ENCODE measurements at places on chromosomes 1 and 21.

GRCh38 chr1:150536836-150537731 is 12.1 kb upstream of the ADAMTSL4 start:
- DNase-seq, result no peak

DNA sequence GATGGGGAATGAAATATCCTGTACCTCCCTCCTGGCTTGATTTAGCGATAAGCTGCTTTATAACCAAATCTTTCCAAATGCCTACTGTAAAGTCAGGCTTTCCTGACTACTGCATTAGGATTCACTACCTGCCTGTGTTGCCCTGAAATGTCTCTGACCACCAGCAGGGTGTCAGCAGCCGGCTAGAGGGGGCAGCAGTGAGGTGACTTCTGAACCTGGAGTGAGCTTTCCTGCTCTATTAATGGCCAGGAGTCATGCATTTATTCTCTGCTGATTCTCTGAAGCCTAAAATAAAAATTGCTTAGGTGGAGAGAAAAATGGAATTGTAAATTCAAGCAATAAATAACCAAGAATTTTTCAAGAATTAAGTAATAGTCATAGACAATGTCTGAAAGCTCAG is 2.5 kb downstream of the BACE2 start:
- no peak for DNase-seq

- no peak for DNase-seq
Measured at GRCh38 chr1:239718997-239719628, 332.7 kb downstream of the CHRM3 start.

- DNase-seq, result no peak
Measured at GRCh38 chr1:9593492-9594465, 5.1 kb downstream of the TMEM201 start.

DNA sequence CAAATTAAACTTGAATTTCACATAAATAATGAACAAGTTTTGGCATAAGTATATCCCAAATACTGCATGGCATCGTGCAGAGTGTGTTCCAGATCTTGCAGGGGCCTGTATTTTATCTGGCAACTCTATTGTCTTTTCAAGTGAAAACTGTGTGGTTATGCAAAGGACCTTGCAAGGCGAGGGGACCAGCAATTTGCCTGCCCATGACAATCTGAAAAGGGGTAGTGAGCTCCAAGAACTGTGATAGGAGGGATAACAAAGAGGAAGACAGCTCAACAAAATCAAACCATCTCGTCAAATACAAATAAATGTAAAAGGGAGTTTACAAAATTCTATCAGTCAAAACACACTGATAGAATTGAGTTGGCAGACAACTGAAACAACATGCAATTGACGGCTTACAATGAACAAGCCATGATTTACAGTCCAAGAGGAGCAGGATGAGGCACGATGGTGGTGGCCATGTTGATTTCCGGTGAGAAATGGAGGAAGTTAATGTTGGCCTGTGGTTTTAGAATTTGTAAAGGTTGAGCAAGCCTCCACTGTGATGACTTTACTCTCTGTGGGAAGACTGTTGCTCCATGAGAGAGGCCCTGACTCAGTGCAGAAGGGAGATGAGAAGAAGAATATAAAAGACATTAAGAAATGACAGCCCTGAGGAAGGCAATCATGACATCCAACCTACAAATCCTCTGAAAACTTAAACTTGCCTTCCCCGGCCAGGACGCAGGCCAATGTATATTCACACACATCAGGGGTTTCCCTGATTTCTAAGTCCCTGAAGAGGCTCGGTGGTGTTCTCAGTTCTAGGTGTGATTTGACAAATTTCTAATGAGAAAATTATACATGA is 132.2 kb downstream of the ADSS2 start:
- no peak for DNase-seq

GRCh38 chr21:33022489-33022827 is 3.3 kb upstream of the OLIG2 start:
- DNase-seq, result no peak

GRCh38 chr1:154411525-154411924 is 6.4 kb downstream of the IL6R start:
- DNase-seq, result peak; percentile 59

DNA sequence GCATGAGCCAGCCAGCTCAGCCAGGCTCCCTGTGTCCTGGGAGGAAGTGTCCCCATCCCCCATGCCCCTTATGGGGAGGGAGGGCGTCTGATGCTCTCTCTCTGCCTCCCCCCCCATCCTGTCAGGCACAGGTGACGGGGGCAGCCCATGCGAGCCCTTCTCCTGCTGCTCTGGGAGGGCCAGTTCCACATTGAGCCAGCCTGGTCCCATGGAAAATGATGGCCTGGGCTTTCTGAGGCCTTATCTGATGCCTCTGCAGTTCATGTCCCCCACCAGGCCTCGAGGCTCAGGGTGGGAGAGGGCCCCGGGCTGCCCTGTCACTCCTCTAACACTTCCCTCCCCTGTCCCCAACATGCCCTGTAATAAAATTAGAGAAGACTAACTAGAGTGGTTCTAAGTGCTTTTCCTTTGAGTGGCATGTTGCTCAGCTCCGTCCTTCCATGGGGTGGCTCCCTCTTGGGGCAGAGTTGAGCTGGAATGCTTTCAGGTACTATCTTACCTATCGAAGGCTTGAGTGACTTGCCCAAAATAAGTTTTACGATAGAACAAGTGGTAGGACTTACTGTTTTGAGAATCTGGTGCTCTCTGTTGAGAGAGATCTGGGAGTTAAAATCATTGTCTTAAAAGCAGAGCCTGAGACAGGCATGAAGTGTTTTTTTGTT is 1.8 kb upstream of the MTFR1L start:
- no peak for DNase-seq

- DNase-seq, result no peak
Measured at GRCh38 chr1:204093421-204093717, 20.5 kb downstream of the SOX13 start.

GRCh38 chr1:92476071-92476631 is 10.6 kb downstream of the GFI1 start:
- no peak for DNase-seq

GRCh38 chr1:235030919-235031596 is 97.6 kb downstream of the TOMM20 start:
- no peak for DNase-seq

DNA sequence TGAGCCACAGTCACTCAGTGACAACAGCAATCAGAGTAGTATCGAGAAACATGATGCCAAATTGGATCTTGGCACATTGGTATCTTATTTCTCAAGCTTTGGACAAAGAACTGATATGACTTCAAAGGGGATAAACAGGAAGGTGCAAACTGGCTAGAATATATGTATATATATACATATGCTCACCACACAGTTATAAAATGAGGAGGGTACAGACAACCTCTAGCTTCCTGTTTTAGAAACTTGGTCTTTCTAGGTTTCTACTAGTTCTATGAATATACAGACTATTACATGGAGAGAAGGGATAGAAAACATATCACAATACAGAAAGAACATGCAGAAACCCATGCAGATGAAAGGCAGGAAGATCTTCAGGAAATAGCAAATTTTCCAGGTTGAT is 292.1 kb upstream of the SNX7 start:
- DNase-seq, result no peak

DNA sequence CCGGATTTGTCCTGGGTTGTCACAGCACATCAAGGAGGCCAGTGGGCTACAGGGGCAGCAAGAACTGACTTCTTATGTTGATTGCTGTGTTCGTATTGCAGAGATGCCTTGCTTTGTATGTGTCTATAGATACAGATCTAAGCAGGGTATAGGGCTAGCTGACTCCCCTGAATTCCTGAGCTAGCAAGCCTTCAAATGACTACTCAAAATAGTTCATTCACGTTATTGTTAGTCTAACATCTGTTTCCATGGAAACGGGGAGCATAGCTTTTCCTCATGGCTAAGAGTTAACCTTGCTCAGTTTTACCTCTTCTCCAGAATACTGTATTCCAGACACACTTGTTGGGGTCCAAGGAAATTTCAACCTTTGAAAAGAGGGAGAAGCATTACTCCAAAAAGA is 24.1 kb downstream of the TRIM45 start:
- no peak for DNase-seq

GRCh38 chr1:207020065-207020708 is 12.4 kb downstream of the C1orf116 start:
- no peak for DNase-seq

- no peak for DNase-seq
Measured at GRCh38 chr1:117760485-117760884, 154.6 kb downstream of the TENT5C start.

DNA sequence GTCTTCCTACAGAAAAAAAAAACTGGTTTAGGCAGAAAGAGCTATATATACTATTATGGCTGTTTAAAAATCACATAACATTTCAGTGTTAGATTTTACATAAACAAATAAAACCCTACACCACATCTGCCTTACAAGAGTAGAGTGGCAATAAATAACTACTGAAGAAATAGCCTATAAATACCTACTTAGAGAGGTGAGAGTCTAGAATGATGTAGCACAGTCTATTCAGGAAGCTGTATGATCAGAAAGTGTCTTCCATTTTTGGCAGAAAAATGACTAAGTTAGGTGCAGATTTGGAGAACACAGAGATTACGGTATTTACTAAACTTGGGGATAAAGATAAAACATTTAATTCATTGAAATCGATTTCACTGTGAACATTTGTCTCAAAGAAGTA is 75.5 kb downstream of the VAV3 start:
- DNase-seq, result no peak
